ENCODE measurements at places on chromosomes 6 and 20.

GRCh38 chr6:161292145-161292544 lies 18.3 kb upstream of the AGPAT4 start:
- no peak for DNase-seq

DNA sequence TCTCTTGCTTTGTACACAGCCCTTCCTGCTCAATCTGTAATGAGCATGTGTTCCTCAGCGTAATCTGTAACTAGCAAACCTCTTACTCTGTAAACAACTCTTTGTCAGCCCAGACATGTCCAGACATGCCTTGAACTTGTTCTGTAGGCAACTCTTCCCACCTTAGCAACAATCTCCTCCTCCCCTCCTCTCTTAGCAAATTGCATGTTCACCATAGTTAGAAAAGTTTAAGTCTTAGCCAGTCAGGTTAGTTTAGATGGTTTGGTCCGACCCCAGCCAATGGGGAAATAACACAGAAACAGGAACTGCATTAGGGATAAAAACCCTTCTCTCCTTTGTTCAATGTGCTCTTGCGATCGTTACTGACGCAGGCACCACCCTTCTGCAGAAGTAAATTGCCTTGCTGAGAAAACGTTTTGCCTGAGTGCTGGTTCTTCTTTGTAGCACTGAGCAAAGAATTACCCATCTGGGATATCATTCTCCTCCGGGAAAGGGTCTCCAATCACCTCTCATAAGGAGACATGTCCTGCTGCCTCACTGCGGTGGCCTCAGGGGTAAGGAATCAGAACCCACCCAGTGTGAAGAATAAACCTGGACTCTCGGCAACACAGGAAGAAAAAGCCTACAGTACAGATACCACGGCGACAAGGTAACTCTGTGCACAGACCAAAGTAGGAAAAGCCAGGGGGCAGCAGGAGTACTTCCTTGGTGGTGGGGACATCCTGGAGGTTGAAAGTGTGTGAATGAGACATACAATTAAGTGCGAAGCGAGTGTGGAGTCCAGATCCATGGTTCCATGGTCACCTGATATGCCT lies 26.2 kb downstream of the PLN start:
- DNase-seq, result no peak

DNA sequence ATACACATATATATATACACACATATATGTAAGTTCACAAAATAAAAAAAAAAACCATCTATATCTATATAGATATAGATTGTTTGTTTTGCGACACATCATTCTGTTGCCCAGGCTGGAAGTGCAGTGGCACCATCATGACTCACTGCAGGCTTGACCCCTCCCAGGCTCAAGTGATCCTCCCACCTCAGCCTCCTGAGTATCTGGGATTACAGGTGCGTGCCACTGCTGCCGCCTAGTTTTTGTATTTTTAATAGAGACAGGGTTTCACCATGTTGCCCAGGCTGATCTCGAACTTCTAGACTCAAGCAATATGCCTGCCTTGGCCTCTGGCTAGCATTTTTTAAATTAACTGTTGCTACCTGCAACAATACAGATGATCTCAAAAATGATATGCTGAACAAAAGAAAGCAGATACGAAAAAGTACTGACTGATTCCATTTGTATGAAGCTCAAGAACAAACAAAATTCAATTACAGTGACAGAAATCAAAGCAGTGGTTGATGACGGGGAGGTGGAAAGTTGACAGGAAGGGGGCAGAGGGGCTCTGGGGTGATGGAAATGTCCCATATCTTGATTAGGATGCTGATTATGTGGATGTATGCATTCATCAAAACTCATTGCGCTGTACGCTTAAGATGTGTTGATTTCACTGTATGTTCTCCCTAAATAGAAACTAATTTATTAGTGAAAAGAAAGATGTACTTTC lies 49.6 kb downstream of the ATXN1 start:
- DNase-seq, result no peak

DNA sequence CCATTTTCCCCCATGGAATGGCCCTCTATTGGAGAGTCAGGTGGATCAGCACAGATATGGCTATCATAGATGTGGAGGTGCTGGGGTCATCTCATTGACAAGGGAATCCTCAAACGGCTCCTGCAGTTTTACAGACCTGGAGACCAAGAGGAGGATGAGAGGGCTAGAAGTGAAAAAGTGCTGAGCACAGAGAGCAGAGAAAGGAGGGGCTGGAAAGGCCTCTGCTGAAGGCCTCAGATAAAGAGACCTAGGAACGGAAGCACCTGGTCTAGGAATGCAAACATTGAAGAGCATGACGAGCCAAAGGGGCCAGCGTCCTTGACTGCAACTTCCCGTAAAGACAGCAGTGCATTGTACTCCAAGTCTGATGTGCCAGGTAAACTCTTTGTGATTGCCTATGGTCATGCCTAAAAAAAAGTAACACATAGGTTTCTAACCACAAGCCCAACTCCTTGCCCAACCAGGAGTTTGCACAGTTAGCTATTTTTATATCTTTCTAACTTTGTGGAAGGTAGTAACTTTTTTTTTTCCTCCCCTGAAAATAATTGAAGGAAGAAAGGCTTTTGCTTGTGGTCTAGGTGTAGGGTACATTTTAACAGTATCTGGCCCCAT lies 15.2 kb downstream of the RSPH4A start:
- DNase-seq, result no peak

DNA sequence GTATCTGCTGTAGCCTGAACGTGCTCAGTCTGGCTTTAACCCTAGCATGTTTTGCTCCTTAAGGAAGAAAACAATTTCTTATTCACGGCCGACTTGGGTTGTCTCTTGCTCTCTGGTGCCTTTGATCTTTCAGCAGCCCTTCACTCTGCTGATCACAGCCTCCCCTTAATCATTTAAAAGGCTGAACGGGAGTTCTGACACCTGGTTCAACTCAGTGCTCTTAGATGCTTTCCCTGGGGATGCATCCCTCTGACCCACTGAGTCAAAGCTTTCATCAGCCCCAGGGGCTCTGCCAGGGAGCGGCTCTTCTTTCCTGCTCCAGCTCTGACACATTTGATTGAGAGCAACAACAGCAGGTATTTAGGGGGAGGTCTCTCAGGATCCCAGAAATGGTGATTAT lies 79.0 kb upstream of the FYN start:
- peak; percentile 40 for DNase-seq

- peak; percentile 82 for DNase-seq
These were observed 52.7 kb downstream of the LYRM4 start for GRCh38 chr6:5208057-5208456.

DNA sequence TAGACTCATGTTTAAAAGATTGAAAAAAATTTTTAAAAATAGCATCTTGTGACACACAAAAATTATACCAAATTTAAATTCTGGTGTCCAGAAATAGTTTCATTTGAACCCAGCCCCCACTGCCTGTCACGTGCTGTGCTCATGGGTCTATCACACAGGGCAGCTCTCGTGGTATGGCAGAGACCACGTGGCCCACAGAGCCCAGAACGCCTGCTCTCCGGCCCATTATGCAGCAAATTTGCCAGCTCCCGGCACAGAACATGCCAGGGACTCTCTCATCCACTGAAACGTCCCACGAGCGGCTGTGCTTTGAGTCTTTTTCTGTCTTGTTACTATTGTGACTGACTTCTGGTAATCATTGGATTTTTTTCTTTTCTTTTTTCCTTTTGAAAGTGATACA lies 224.3 kb downstream of the TTLL2 start:
- DNase-seq, result no peak

All from fibroblast of skin of abdomen (primary cell).